Tongue (tissue), 3 donors: ENCODE measurements at places on chromosomes 5 and 9. TPM values are rescaled to one million over a fixed set of nuclear protein-coding genes. Genes with fewer than 3 reads are reported as not detected.
A peak's percentile ranks its signal among the peaks of the same experiment; 100 is the strongest.

Gene PCDHB6
- total RNA-seq = 0.82 TPM

Gene BNC2
- 25.8 TPM for total RNA-seq

GRCh38 chr5:77645158-77645994 lies 6.9 kb upstream of the OTP start:
- DNase-seq = peak; percentile 34

DNA sequence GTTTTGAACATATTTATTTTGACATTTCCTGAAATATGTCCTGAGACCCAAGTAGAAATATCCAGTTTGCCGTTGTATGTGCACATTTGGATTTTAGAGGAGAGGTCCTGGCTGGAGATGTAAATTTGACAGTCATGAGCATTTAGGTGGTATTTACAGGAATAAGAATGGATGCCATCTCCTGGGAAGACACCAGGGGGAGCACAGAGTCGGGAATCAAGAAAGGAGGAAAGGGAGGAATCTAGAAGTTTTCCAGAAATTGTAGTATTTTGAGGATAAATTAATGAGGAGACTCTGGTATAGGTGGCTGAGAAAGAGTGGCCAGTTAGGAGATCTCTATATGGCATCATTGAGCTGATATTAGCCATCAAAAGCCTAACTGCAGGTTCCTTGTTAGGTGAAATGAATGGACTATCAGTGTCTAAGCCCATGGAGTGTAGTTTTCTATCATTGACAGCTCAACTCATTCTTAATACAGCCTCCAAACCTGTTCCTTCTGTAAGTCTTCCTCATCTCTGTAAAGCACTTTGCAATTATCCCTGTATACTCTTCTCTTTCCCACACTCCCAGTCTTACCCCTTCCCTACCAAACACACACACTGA lies 7.2 kb downstream of the GAPT start:
- peak; percentile 53 for DNase-seq

DNA sequence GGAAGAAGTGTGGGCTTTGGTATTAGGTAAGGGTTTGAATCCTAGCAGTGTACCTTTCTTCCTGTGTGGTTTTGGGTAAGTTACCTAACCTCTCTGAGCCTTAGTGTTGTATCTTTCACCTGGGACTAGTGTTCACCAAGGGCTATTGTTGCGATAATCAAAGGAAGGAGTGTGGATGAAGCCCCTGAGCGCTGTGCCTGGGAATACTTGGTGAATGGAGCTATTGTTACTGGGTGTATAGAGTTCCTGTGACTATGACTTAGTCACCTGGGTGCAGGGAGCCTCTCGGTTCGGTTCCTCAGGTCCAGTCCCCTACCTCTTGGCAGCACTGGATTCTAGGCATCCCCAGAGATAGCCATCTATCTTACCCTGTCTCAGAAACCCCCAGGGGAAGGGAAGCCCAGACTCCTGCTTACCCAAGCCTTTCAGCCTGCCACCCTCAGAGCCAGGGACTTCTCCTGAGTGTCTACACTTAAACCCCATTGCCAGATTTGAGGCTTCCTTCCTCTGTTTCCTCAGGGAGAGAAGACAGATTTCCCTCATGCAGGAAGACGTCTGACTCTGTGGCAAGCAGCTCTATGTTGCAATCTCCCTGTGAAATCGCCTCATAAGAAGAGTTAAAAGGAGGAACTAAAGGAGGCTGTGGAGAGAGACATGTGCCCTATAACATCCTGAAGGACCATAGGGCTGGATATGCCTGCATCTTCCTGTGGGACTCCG lies 181.0 kb upstream of the PITX1 start:
- DNase-seq = no peak

GRCh38 chr5:147985608-147986007 lies 78.2 kb upstream of the SPINK5 start:
- DNase-seq = no peak

DNA sequence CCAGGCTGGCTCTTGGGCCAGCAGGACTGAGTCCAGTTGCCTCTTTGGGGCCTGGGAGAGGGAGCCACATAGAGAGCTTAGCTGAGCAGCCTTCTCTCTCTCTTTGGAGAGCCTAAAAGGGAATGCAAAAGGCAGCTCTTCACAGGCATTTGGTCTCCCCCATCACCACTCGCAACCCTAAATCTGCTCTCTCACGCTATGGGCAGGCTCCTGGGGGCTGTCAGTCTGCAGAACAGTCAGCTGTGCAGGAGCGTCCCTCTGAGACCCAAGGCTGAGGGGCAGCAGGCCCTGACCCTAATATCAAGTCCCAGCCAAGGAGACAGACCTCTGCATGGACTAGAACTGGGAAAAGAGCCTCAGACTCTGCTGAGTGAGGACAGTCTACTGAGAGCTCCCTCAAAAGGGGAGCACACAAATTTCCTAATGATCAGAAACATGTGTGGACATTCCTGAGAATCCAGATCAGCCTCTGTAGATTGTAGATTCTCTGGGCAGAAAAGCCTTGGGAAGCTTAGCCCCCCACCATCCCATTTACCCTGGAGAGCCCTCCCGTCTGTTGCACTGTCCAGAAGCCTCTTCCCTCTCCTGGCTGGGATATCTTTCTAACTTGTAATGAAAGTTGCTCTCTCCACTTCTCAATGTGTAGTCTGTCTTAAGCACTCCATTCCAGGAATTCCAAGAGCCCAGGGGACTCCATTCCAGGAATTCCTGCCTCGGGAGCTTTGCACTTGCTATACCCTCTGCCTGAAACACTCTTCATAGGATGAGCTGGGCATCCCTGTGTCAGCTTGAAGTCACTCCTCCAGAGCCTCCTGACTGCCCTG lies 79.4 kb downstream of the FAM114A2 start:
- peak; percentile 9 for DNase-seq

DNA sequence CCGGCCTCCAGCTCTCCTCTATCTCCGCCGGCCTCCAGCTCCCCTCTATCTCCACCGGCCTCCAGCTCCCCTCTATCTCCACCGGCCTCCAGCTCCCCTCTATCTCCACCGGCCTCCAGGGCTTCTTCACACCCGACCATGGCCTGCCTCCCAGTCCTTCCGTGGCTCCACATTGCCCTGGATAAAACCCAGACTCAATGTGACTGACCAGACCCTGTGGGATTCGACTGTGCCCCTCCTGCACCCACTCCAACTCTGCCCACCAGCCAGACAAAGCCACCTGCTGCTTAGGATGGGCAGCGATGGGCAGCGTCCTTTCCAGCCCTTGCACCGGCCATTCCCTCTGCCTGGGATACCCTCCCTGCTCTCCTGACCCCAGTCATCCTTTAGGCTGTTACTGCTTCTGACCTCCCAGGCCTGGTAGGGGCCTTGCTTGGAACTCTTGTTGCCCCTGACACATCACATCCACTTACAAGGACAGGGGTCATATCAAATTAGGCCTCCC lies 30.5 kb upstream of the RXRA start:
- no peak for DNase-seq

DNA sequence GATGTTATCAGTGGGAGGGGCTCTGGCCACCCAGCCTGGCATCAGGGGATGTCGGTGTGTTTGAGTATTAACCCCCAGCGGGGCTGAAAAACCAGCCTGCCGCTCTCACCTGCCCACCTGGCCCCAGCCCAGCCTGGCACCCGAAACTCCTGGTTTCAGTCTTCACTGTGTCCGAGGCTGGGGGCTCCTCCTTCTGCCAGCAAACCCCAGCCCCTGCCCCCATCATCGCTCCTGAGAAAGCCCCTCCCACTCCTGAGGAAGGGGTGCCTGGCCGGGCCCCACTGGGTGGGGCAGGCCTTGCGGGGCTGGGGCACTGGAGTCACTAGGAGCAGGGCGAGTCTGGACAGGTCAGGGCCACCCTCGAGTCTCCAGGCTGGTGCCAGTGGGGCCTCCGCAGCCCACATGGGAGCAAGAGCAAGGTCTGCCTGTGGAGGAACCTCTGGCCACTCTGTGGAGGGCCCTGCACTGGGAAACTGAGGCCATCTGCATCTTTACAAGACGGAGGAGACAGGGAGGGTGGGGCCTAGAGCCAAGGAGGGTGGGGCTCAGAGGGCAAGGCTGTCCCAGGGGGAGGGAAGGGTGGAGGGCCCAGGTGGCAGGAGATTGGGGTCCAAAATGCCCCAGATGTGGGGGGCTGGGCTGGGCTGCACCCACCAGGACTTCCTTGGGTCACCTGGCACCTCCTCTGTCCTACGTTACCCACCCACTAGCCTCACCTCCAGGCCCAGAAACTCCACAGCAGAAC lies 51.5 kb upstream of the NOTCH1 start:
- DNase-seq = no peak

GRCh38 chr5:107496466-107496865 lies 174.3 kb downstream of the EFNA5 start:
- peak; percentile 29 for DNase-seq
